NCI-H2171 (cell line): ENCODE measurements at places on chromosomes 7 and 10.

- DNase-seq, result no peak
These were observed 83.3 kb upstream of the PAX2 start for GRCh38 chr10:100662067-100662466.

- DNase-seq, result no peak
These were observed 23.6 kb downstream of the NEUROD6 start for GRCh38 chr7:31316876-31317275.

- no peak for DNase-seq
These were observed 101.6 kb downstream of the C10orf90 start for GRCh38 chr10:126568809-126569385.

- DNase-seq, result no peak
These were observed 19.1 kb downstream of the ATOH7 start for GRCh38 chr10:68212721-68213352.

DNA sequence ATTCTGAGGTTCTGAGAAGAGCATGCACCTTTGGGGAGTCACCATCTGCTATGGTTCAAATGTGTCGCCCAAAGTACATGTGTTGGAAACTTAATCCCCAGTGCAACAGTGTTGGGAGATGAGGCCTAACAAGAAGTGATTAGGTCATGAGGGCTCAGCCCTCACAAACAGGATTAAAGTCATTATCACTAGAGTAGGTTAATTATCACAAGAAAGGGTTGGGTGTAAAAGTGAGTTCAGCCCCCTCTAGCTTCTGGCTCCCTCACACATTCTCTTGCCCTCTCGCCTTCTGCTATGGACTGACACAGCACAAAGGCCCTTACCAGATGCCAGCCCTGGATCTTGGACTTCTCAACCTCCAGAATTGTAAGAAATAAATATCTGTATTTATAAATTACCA, 100.3 kb upstream of the C10orf90 start:
- no peak for DNase-seq

- no peak for DNase-seq
These were observed 107.7 kb upstream of the MPP7 start for GRCh38 chr10:28410420-28411135.

DNA sequence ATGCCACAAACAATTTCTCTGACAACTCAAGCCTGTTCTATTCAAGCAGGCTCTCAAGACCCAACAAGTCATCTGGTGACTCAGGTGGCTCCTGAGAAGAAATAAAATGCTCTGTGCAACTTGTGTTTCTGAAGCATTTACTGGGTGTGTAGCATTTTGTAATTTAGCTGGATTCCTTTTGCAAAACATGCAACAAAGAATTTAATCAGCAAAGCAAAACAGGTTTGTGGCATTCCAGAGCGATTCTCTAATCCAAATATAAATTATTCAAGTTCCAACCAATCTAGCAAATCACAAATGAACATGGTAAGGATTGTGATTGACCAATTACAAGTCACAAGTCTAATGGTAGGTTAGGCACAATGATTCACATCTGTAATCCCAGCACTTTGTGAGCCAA, 39.8 kb upstream of the C10orf67 start:
- DNase-seq, result no peak

- DNase-seq, result no peak
These were observed 4.8 kb upstream of the HYCC1 start for GRCh38 chr7:23018750-23019149.

DNA sequence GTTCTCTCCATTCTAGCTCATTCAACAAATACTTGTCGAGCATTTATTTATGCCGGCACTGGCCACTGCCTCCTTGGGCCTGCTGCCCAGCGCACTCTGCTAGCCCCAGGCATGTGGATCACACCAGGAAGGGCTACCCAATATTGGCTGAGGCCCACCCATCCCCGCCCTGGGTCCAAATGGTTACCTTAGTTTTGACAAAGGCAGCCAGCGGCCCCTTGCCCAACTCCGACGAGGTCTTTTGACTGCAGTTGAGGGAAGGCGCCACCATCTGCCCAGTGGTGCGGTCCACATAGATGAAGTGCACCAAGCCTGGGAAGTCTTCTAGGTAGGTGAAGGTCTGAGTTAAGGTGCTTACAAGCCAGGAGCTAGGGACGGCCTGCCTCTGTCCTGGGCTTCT, 7.2 kb upstream of the PYROXD2 start:
- no peak for DNase-seq

DNA sequence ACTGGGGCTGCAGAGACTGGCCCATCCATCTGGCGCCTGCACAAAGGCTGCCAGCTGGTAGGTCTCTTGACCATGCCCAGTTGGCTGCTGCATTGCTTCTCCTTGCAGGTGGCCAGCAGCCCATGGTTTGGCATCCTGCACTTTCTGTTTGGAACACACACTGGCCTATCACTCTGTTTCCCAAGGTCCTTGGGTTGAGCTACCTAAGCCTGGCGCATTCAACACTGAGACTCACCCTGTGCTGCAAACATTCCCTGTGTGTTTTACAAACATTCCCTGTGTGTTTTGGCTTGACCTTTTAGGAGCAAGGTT, 55.5 kb downstream of the TACR2 start:
- no peak for DNase-seq

DNA sequence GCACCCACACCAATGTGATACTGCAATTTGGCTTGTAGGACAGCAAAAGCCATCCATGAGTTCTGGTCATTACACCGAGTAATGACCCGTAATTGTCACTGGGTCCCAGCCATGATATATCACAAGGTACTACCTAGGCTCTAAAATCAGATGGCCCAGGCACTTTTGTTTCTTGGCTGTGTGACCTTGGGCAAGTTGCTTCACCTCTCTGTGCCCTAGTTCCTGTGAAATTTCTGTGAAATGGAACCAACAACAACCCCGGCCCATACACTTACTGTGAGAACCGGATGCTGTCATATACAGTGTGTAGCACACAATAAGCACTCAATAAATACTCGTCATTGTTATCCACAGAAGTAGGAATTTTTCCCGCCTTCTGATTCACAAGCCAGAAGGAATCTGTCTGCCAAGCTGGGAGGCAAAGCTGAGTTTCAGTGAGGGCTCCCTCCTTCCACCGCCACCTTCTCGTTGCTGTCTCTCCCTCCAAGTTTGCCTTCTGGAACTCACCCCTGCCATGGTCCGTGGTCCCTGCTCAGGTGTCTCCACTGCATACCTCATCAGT, 6.4 kb upstream of the CYTH3 start:
- no peak for DNase-seq
